ENCODE measurements at places on chromosomes 6 and 20. TPM values are rescaled to one million over a fixed set of nuclear protein-coding genes. Genes with fewer than 3 reads are reported as not detected.

Gene SYTL3
- 4.9 TPM for total RNA-seq

Gene PLN
- total RNA-seq: not detected

Gene DUSP15
- not detected for total RNA-seq

Gene CCM2L
- not detected for total RNA-seq

Gene FAM83C
- total RNA-seq: not detected

Gene LPA
- total RNA-seq: not detected

Gene PLEKHG1
- 6.3 TPM for total RNA-seq

Gene CST5
- total RNA-seq: not detected

Gene VPS16
- 60.9 TPM for total RNA-seq

Gene RAET1L
- total RNA-seq: not detected

Gene PACSIN1
- total RNA-seq: 0.15 TPM

Gene FRMD1
- not detected for total RNA-seq

Gene PKIB
- total RNA-seq: 11.1 TPM

Gene FAM110A
- 3.9 TPM for total RNA-seq
